NCI-H1436 treated with DMSO at 0.1 percent for 48 hours (cell line): ENCODE measurements at places on chromosomes 7 and 10.

GRCh38 chr7:21071561-21072501 lies 285.1 kb upstream of the SP8 start:
- DNase-seq = no peak

- DNase-seq = no peak
Measured at GRCh38 chr10:112280205-112280921, 2.8 kb upstream of the TECTB start.

- no peak for DNase-seq
Measured at GRCh38 chr7:113113912-113114311, 4.4 kb downstream of the SMIM30 start.

DNA sequence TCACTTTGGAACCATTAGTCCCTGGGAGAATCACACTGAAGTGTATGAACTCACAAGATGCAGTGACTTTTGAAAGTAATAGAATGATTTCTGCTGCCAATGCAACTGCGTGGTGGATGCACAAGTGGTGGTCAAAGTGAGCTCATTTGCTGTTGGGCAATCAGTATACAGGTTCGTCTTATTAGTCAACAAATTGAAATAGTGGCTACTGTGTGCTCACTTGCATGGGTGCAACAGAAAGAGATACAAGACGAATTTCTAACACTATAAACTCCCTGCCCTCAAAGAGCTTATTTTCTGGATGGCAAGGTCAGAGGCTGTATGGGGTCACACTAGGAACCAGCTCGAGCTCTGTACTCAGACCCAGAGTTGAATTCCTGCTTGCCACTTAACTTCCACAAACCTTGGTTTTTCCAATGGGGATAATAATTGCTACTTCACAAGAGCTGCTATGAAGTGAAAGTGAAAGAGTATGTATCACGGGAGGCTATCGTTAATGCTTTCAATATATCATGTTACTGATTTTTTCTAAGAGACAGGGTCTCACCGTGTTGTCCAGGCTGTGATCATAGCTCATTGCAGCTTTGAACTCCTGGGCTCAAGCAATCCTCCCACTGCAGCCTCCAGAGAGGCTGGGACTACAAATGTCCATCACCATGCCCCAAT lies 8.3 kb upstream of the BCL7B start:
- no peak for DNase-seq

DNA sequence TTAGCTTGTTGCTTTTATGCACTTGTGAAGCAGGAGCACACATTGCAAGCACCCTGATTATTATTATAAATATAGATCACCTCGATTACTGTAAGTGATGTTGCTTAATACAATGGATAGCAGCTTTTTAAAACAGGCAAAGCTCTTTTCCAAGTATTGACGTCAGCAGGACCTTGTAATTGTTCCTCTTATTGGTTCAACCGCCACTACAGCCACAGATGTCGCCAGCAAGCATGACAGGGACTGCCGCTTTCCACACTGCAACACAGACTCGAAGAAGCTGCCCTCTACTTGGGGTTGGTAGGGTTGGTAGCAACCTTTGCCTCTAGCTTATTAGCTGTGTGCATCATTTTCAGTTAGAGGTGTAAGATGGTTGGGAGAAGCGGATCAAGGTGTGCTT lies 167.6 kb downstream of the ZNF365 start:
- DNase-seq = no peak

- DNase-seq = no peak
Measured at GRCh38 chr10:124143721-124144120, 50.3 kb upstream of the CHST15 start.

DNA sequence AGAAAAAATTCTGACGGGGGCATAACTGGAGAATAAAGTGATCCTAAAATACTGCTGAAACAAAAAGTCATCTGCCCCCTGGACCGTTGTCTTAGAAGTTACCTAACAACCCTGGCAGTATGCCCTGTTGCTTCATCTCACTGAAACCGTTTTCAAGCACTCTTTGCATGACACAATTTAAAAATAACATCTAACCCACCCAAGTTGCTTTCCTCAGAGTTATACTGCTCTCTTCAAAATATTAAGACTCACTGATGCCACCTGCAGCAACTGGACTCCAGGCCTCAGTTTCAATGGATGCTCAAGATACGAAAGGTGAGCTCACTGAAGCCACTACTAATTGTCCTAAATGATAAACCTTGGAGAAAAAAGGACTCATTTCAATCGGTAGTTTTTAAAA lies 57.4 kb downstream of the CDK6 start:
- no peak for DNase-seq

GRCh38 chr7:95444796-95445195 lies 10.0 kb upstream of the PON2 start:
- no peak for DNase-seq

DNA sequence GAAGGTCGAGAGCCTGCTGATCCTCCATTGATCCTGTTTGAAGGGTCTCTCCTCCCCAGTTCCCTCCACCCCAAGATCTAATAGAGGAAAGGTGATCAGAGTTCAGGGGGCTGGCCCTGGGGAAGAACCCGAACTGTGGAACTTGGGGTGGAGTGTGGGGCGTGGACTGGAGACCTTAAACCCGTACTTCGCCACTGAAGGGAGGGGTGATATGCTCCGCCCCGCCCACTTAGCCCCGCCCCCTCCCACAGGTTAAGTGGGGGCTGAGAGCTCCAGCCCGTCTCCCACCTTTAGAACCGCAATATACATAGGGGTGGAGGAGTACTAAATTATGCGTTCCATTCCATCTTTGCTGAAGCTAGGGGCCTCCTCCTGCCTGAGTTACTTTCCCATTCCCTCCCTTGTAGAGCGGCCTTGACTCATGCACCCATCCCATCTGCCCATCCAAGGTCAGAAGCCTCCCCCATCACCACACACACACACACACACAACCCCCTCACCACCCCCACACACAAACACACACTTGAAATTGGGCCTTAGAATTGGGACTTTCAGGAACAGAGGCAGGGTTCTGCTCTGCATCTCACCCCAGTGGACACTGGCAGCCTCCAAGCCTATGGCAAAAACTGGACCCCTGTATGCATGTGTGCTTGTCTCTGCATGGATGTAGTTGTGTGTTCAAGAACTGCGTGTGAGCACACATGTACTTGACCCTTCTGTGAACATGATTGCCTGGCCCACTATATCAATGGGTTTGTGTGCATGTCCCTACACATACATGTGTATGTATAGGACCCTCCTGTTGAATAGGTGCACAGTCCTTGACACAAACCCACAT lies 991 bp downstream of the SEMA4G start:
- no peak for DNase-seq

DNA sequence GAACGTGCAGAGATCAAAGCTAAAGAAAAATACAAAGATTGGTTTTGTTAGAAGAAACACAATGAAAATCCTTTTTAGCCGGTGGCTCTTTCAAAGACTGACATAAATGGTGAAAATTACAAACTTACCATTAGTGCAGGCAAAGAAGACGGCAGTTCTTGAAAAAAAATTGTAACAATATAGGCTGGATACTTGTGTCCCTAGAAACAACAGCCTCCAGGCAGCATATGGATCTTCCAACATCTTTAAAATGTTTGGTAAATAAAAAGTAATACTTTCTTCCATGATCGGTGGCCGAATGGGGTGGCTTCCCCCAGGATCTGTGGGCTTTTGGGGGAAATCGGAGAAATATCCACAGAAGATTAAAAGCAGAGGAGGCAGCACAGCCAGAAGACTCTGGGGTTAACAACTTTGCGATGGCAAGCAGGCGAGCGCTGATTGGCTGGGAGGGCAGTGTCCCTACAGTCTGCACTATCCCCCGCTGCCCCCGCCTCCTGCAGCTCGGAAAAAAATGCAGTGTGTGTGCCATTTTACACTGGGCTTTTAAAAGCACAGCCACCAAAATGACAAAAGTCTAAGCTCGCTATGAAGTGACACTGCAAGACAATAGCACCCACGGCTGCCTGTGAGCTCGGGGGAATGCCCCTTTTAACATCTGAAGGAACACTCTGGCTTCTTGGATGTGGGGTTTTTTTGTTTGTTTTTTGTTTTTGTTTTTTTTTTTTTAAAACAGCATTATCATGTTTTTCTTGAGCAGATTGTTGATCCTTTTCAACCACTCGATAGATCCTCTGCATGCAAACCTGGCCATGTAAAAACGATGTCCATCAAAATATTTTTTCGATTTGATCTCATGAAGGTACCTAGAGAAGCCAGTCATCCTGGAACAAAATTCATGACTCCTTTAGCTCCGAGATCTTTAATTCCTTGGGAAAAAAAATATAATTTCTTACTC lies 31.7 kb upstream of the EPC1 start:
- DNase-seq = peak; percentile 76

- no peak for DNase-seq
Measured at GRCh38 chr7:68043546-68043945, 1046.9 kb downstream of the TYW1 start.

GRCh38 chr10:72173619-72174296 lies 42.1 kb upstream of the ANAPC16 start:
- DNase-seq = no peak

GRCh38 chr10:44576702-44577191 lies 191.8 kb upstream of the CXCL12 start:
- DNase-seq = no peak
